ENCODE measurements at places on chromosomes 1 and 21. TPM values are rescaled to one million over a fixed set of nuclear protein-coding genes. Genes with fewer than 3 reads are reported as not detected.

Gene TNNI3K
- not detected for total RNA-seq

Gene CR1L
- total RNA-seq, result not detected

Gene SLC5A9
- total RNA-seq, result not detected

Gene CDCA8
- total RNA-seq, result 48.4 TPM

Gene C1QC
- total RNA-seq, result not detected

Gene RIPPLY3
- 0.56 TPM for total RNA-seq

Gene OPRD1
- total RNA-seq, result 0.06 TPM

Gene CDCP2
- total RNA-seq, result not detected

Gene DSCAM
- total RNA-seq, result not detected

Gene TRIM58
- total RNA-seq, result not detected

Gene CLEC20A
- total RNA-seq, result not detected

Gene PDZK1IP1
- 7.7 TPM for total RNA-seq

Gene DCST1
- not detected for total RNA-seq

Gene SPATA6
- total RNA-seq, result 2.2 TPM

Gene SLC19A2
- 5.4 TPM for total RNA-seq

Gene AMIGO1
- 1.3 TPM for total RNA-seq

Gene VAV3
- 1.4 TPM for total RNA-seq

Gene KLHDC9
- 2.3 TPM for total RNA-seq

Gene TNFRSF9
- total RNA-seq, result 3.4 TPM

Gene PRKCZ
- total RNA-seq, result 9.8 TPM

Gene SPATA21
- total RNA-seq, result 0.06 TPM

Gene SUCO
- 10.3 TPM for total RNA-seq

Gene PLA2G2C
- total RNA-seq, result not detected

Gene RGS8
- not detected for total RNA-seq

Gene FAM3B
- total RNA-seq, result not detected

Gene GSTM5
- not detected for total RNA-seq

Gene C1orf232
- not detected for total RNA-seq

Gene CD1B
- total RNA-seq, result not detected

Gene CFAP298
- total RNA-seq, result 32.8 TPM

Gene C1QTNF12
- total RNA-seq, result 1.4 TPM

Gene SPRR5
- not detected for total RNA-seq

Gene LORICRIN
- not detected for total RNA-seq

Gene STUM
- total RNA-seq, result not detected

Gene NBL1
- 24.5 TPM for total RNA-seq

Gene CNKSR1
- total RNA-seq, result 0.45 TPM

Gene ADGRL4
- not detected for total RNA-seq

Gene LAMC1
- 136 TPM for total RNA-seq

Gene PPIAL4G
- total RNA-seq, result not detected

Gene PAX7
- 0.36 TPM for total RNA-seq

Gene MIXL1
- total RNA-seq, result 0.24 TPM

Gene FAM229A
- total RNA-seq, result 2.9 TPM

Gene KCNK1
- 18.1 TPM for total RNA-seq

Gene SLC16A4
- 26.5 TPM for total RNA-seq

Gene AMY1A
- total RNA-seq, result not detected

Gene BMP8A
- total RNA-seq, result 0.29 TPM

Gene CLCA4
- total RNA-seq, result not detected

Gene TSSK3
- 0.07 TPM for total RNA-seq
